ENCODE measurements at places on chromosomes 16 and 17.

DNA sequence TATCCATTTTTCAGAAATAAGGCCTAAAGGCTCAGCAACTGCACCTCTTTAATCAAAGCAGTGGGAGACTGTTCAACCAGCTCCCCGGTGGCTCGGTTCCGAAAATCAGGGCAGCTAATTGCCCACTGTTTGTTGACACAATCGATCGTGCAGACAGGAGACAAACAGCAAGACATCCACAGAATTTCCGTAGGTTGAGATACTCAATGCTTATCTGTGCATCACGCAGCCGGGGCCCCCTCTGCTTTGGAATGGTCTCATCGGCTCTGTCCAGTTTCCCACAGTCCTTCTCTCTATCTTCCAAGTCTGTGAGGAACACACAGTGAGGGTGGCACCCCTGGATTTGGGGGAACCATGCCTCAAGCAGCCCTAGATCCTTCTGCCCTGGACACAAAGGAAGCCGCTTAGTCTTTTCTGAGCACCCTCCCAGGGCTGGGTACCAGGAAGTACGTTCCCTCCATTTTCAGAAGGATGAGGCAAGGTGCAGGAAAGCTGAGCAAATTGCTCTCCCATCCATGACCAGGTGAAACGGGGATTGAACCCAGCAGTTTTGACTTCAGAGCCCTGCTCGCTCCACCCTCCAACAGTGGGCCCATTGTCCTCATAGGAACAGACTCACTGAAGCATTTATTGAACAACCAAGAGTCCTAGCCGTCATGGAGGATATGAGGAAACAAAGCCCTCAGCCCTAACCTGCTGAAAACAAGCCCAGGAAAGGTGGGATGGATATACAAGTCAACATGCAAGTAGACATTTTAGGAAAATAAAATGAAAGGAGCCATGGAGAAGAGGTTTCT, 70.7 kb downstream of the C16orf95 start:
- no peak for DNase-seq

- DNase-seq = no peak
Observed at GRCh38 chr17:6075050-6075449, 4.9 kb downstream of the WSCD1 start.

- no peak for DNase-seq
Observed at GRCh38 chr17:67746704-67747571, 29.2 kb downstream of the NOL11 start.

DNA sequence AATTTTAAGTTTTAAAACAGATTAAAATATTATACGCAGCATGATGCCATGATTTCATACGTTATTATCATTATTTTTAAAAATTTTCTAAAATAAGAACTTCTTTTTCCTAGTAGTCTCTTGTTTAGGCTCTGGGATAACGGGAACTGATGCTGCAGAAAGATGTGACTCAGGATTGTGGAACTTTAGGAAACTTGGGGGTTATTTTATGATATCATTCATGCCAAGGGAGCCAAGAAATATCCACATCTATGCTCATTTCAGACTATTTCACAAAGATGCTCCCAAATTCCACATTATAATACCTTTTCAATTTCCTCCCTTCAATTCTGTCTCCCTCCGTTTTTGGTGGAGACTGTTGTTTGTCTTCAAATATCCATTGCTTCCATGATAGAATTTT, 236.4 kb downstream of the HS3ST3A1 start:
- DNase-seq = no peak

GRCh38 chr17:2562162-2562858, 31.1 kb upstream of the PAFAH1B1 start:
- DNase-seq = no peak

- no peak for DNase-seq
Observed at GRCh38 chr16:88727871-88728270, 21.6 kb downstream of the CTU2 start.

DNA sequence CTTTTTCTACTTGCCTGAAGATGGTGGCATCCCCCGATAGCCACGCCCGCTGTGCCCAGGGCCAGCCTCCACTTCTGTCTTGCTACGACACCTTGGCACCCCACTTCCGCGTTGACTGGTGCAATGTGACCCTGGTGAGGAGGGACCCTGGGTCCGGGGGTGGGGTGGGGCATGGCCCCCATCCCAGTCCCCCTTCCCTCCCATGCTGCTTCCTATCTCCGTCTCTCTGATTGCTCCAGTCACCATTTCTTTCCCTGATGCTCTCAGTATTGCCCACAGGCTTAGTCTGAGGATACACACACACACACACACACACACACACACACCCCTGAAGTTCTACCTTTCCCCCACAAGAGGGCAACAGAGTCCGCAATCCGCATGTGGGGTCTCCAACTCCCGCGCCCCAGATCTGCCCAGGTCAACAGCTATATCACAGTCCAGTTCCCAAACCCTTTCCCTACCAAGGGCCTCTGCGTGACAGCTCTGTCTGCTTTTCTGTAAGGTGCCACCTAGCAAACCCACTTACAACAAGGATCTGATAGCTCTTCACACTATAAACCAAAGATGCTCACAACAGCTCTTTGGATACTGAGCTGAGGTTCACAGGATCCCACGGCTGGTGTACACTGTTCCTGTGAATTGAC, 3.4 kb downstream of the SGCA start:
- DNase-seq = no peak

DNA sequence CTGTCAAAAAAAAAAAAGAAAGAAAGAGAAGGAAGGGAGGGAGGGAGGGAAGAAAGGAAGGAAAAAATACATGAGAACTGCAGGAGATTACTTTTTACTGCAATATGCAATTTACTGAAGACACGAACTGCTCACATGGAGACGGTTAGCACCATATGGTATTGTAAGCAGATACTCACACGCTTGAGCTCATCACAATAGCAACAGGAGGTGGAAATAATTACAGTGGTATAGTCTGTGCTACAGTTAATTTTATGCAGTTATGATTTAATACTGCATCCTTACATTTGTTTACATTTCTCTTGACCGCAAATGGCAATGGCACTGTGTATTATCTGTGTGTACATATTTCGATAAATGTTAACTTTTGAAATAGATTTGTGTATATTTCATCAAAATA, 21.4 kb upstream of the SLC46A1 start:
- no peak for DNase-seq

DNA sequence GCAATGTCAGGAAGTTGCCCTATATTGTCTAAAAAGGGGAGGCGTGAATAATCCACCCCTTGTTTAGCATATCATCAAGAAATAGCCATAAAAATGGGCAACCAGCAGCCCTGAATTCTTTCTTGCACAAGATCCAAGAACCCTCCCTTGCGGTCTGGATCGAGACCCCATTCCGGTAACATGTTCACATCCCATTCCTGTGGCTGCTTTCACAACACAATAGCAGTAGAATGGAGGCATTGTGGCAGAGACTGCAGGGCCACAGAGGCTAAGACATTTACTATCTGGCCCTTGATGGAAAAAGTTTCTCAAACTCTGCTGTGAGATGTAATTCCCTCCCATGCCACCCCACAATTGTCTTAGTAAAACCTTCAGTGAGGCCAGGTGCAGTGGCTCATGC, 73.2 kb downstream of the RMI2 start:
- no peak for DNase-seq

GRCh38 chr17:39632153-39632941, 4.6 kb upstream of the STARD3 start:
- no peak for DNase-seq

GRCh38 chr17:35387496-35387895, 14.1 kb upstream of the SLFN11 start:
- DNase-seq = no peak

DNA sequence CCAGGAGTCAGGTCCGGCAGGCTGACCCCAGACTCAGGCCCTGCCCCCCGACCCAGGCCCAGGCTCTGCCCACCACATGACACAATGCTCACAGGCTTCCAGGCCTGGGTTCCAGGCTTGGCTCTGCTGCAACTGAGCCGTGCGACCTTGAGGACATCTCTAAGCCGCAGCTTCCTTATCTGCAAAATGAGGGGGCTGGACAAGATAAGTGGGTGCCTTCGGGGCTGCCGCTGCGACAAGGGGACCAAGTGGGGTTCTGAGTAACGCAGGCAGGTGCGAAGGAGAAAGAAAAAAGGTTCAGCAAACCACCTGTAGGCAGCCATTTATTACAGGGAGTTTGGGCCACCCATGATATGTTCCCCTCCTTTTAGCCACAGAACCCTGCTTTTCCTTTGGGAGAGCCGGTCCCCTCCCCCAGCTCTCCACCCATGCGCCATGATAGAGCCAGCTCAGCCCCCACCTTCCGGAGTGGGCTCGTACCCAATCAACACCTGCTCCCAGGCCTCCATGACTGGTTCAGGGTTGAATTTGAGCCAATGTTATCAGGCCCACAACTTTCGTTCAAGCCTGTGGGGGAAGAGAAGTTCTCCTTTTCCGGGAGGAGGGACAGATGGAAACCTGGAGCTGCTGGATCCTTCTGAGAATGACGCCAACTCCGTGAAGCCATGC, 38.2 kb downstream of the RTN4RL1 start:
- no peak for DNase-seq

GRCh38 chr17:62405451-62405850, 18.2 kb upstream of the METTL2A start:
- DNase-seq = no peak

All from stimulated activated CD8-positive, alpha-beta memory T cell treated with anti-CD3 and anti-CD28 coated beads, Interleukin-4, amount 100 ng/mL, for 1 hour (primary cell).